ENCODE measurements at places on chromosomes 12 and 14.

- no peak for DNase-seq
Observed at GRCh38 chr14:96105089-96105925, 66.1 kb downstream of the C14orf132 start.

DNA sequence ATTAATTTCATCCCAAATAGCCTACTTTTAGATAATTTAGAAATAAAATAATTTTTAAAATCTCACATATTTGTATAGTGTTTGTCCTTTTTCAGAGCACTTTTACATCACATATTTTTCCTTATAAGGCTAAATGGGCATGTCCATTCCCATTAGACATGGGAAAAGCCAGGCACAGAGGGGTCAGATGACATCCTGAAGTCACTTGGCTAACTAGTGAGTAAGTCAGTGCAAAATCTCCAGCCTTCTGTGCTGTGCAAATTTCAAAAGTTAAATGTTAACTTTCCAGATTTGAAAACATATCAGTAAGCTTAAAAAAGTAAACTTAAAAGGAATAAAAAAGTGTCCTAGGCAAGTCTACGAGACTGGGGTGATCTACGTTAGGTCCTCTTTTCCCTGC is 117.4 kb downstream of the EMP1 start:
- DNase-seq = no peak

DNA sequence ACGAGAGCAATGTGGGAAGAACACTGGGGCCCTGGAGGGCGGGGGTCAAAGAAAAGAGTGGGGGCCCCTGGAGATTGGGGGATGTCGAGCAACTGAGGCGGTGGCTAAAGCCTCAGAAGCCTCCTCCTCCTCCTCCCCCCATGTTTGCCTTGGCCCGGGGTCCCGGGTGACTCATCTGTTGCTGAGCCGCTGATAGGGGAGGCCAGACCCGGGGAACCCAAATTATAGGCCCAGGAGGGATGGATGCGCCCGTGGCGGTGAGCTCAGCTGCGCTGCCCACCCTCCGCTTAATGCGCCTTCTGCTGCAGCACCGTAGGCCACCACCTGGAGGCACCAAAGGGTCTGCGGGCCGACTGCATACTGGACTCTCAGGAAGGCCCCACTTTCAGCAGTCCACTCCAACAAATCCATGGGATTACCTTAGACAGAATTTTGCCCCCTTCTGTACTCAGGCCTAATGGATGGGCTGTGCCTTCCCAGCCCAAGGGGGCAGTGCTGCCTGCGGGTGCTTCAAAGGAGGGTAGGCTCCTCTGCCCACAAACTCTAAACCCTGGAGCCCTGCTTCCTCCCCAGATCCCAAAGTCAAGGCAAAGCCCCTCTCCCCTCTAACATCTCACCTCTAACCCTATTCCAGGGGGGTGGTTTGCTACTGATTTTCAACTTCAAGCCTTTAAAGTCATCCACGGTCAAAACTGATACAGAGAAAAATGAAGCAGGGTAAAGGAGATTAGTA is 2.6 kb upstream of the WNT10B start:
- DNase-seq = no peak

GRCh38 chr12:6430124-6430989 is 14.4 kb upstream of the CD27 start:
- peak; percentile 67 for DNase-seq

- no peak for DNase-seq
Observed at GRCh38 chr14:94334872-94335271, 11.7 kb upstream of the SERPINA6 start.

DNA sequence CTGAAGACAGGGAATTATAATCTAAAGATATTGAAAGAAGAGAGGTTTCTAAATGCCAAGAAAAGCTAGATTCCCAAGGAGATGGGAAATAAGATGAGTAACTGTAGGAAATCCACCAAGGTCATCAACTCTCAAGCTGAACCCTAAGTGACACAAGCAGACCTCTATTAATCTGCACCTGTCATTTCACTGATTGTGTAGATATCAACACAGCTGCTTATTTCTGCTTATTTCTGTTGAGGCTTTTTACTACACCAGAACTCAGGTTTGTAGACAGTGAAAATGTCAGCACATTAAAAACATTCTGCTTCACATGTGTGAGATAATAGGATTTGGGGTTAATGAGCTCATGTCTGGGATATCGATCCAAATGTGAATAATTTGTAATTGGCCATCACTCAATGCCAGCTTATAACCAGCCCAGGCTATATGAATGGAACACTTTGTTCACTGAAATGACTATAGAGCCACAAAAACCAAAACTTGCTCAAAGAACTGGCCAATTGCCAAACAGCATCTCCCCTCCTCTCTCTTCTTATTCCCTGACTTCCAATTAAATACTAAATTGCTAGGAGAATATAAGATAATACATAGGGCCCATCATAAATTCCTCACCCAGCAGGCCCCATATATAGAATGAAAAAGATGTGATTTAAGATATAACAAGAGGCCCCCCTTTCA is 188.7 kb upstream of the ARID2 start:
- DNase-seq = no peak

GRCh38 chr12:91388573-91388972 is 206.0 kb upstream of the DCN start:
- DNase-seq = no peak

GRCh38 chr14:77607741-77608302 is 8.6 kb downstream of the SPTLC2 start:
- DNase-seq = no peak

- DNase-seq = no peak
Observed at GRCh38 chr14:33986804-33987203, 35.9 kb upstream of the EGLN3 start.

GRCh38 chr12:124395284-124395752 is 100.4 kb downstream of the RFLNA start:
- DNase-seq = no peak

DNA sequence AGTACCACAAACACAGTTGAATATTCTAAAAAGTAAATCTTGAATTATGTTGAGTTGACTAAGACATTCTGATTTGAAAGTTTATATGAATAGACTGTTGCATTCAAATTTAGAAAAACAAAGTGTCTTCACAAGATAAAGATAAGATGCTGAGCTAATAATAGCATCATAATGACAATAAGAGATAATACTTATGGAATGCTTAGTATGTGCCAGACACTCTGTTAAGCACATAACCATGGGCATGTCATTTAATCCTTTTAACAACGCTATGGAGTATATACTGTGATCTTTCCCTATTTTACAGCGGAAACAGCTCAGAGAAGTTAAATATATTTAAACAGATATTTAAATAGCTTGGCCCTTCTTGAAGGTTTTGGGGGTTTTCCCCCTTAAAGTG is 163.4 kb downstream of the SRGAP1 start:
- DNase-seq = no peak

DNA sequence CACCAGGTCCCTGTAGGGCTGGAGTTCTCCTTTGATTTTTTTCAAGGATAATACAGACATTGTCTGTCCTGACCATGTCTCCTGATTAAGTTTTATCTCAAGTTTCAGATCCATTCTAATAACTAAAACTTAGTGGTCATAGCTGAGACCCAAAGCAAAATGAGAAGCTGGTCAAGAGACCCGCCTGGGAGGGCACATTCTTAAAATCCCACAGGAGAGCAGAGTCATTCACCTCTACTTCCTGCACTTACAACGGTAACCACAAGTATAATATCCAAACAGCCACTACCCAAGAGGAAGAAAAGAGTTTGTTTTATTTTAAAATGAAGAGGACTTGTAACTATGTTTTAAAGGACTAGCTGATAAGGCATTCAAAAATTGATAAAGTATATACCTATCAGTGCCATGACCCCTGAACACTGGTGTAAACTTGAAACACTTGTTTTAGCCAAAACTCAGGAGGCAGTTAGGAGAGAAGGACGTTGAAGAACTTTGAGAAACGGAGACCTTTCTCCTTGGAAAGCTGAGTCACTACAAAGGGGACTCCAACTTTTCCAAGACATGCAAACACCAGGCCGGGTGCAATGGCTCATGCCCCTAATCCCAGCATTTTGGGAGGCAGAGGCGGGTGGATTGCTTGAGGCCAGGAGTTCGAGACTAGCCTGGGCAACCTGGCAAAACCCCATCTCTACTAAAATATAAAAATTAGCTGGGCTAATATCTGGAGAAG is 478.2 kb downstream of the GLT1D1 start:
- no peak for DNase-seq

- DNase-seq = no peak
Observed at GRCh38 chr12:82687021-82688011, 610 bp downstream of the TMTC2 start.

DNA sequence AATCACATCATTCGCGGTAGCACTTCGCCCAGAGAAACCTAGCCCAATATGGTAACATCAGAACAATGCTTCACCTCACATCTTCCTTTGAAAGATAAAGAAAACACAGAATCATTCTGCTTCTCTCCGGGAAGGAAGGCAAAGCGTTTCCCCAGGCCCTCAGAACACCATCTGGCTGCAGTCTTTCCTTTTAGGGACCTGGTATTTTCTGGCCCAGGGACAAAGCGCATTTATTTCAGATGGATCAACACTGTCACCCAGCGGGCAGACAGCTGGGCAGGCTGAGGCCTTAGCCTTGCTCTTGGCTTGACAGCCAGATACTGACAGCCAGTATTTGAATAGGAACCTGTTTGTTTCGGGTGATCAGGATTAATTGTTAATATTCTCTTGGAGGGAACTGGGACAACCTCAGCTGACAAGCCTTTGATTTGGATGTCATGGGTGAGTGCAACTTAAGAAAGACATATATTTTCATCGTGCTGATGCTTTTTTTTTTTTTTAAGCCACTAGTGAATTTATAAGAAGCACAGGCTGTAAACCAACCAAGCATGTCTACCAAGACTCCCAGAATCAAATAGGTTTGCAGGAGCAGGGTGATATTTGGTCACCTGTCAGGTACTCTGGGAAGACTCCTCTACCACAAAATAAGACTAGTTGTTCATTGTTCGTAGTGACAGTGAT is 118.9 kb downstream of the VEZT start:
- no peak for DNase-seq
